ENCODE measurements at places on chromosomes 2 and 18.
A peak's percentile ranks its signal among the peaks of the same experiment; 100 is the strongest.

GRCh38 chr18:13014232-13014631, 23.1 kb downstream of the CEP192 start:
- DNase-seq, result no peak

- DNase-seq, result no peak
Observed at GRCh38 chr18:66761166-66761565, 157.3 kb upstream of the CDH19 start.

DNA sequence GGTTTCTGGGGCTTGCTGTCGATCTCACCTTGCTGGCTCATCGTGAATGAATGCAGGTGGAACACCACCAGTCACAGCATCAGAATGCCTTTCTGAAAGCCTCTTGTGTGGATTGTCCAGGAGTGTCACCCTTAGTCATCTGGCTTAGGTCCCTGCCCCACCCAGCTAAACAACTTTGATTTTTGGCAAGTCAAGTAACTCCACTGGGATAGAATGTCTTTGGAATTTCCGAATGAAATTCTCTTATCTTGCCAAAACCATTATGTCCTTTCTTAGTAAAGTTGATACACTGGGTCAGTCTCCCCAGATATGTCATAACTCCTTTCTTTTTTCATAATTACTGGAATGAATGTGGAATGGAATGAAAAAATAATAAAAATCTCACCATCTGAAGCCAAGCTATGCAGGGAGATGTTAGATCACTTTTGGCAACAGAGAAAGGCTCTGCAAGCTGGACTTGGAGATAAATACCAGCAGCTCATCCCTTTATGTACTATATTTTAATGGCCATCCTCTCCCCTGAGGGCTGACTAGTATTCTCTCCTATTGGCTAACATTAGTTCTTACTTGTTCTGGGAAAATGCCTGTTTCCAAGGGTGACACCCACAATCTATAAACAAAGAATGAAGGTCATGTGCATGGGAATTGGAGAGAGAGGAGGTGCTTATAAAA, 35.4 kb downstream of the INSIG2 start:
- peak; percentile 85 for DNase-seq

GRCh38 chr2:9002313-9002636, 1.2 kb downstream of the MBOAT2 start:
- DNase-seq, result no peak

GRCh38 chr2:120474486-120474885, 128.6 kb downstream of the INHBB start:
- no peak for DNase-seq

GRCh38 chr2:179860255-179861026, 971 bp downstream of the ZNF385B start:
- DNase-seq, result no peak

GRCh38 chr2:213216461-213216860, 65.0 kb upstream of the IKZF2 start:
- DNase-seq, result peak; percentile 94

DNA sequence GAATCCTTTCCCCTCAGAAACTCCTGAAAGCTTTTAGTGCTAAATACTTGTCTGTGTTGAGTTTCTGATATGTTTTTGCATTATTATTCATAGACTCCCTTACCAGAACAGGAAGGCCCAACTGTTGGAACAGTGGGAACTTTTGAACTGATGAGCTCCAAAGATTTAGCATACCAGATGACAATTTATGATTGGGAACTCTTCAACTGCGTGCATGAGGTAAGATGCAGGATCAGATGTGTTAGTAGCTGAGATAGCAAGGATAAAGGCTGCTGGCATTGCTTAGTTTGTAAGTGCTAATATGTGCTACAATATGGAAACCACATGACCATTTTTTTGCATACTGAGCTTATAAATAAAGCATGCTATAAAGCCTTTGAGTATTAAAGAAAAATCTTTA, 49.2 kb upstream of the MAP3K20 start:
- no peak for DNase-seq

DNA sequence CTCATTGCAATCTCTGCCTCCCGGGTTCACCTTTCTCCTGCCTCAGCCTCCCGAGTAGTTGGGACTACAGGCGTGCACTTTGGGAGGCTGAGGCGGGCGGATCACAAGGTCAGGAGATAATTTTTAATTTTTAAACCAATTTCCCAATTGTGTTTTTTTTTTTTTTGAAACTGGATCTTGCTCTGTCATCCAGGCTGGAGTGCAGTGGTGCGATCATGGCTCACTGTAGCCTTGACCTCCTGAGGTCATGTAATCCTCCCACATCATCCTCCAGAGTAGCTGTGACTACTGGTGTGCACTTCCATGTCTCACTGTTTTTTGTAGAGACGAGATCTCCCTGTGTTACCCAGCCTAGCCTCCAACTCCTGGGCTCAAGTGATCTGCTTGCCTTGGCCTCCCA, 49.3 kb downstream of the GLS start:
- no peak for DNase-seq

- no peak for DNase-seq
Observed at GRCh38 chr2:10215393-10215935, 87.2 kb upstream of the HPCAL1 start.
